ENCODE measurements at places on chromosomes 11 and 22. TPM values are rescaled to one million over a fixed set of nuclear protein-coding genes. Genes with fewer than 3 reads are reported as not detected.

ATM gene
- total RNA-seq: 66.3 TPM

DCHS1 gene
- total RNA-seq: 60.8 TPM

EXPH5 gene
- 1.8 TPM for total RNA-seq

MMP26 gene
- total RNA-seq: not detected

LRFN4 gene
- total RNA-seq: 12.4 TPM

DNA sequence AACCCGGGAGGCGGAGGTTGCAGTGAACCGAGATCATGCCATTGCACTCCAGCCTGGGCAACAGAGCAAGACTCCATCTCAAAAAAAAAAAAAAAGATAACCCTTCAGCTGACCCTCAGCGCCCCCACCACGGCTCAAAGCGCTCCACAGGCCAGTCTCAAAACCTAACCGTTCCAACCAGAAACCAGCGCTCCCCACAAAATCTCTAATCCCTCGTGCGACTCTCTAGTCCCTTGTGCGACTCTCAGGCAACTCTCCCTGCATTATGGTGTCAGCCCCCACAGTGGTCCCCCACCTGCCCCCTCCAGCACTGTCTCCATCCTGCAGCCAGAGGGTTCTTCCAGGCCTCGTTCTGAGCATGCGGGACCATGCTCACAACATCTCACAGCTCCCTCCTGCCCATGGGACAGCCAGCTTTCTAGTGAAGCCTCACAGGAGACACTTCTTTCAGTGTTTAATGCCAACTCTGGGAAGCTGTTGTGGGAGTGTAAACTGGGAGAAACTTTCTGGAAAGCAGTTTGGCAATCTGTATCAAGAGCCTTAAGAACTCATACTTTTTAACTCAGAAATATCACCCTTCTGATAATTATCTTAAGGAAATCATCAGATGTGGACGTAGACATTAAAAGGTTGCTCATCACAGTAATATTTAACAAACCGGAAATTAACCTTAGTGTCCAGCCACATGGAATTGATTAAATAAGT lies 4.2 kb upstream of the RASGRP2 start:
- no peaks in the 10 kb centered on the region for H3K4me1 ChIP-seq
- H3K27ac ChIP-seq: no peak overlapping the region
- H3K36me3 ChIP-seq: no peaks in the 10 kb centered on the region
- H3K27me3 ChIP-seq: no peaks in the 10 kb centered on the region

DNA sequence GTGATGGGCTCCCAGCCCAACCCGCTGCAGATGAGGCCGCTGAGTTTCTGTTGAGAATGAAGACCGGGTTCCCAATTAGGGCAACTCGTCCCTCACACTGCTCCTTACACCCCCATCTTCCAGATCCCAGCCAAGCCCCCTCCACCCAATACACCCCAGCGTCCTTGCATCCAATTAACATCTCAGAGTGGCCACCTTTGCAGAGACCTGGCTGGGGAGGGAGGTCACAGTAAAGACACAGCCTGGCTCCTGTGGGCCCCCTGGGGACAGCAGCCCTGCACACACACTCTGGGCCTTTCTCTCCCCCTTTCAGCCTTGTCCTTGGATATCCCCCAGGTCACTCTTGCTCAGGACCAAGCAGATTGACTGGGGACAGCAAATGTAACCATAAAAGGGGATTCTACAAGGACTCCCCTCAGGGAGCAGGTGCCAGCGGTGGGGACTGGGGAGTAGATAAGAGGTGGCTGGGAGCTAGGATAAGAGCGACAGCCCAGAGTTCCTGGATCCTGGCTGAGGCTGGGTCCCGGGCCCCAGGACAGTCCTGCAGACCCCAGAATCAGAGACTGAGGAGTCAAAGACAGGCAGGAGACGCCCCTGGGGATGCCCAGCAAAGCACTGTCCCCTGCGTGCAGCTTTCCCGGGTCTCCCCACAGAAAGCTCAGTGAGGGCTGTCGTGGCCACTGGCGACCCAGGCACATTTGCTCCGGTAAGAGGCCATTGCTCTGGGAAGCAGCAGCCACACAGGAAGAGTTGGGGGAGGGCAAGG lies 8.4 kb downstream of the APOBEC3A start:
- H3K27ac ChIP-seq: no peak overlapping the region
- no peaks in the 10 kb centered on the region for H3K4me1 ChIP-seq
- DNase-seq: peak; percentile 51

DNA sequence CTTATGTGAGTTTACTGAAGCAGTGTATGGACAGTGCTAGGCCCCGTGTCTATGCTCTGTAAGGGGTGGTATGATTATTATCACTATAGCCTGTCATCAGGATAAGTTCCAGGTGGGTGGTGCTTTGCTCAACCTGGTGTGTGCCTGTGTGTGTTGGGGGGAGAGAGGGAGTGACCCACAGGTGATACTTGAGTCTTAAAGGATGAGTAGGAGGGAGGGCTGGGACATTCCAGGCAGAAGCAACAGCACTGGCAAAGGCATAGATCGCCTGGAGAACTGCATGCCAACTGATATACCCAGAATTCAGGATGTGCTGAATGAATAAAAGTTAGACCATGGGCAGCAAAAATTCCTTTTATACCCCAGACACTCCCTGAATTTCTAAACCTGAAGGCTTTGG lies 4.5 kb downstream of the KIAA1671 start:
- H3K27ac ChIP-seq: no peak overlapping the region
- DNase-seq: no peak
- H3K36me3 ChIP-seq: no peaks in the 10 kb centered on the region
- H3K27me3 ChIP-seq: no peaks in the 10 kb centered on the region
- no peaks in the 10 kb centered on the region for H3K4me1 ChIP-seq

DNA sequence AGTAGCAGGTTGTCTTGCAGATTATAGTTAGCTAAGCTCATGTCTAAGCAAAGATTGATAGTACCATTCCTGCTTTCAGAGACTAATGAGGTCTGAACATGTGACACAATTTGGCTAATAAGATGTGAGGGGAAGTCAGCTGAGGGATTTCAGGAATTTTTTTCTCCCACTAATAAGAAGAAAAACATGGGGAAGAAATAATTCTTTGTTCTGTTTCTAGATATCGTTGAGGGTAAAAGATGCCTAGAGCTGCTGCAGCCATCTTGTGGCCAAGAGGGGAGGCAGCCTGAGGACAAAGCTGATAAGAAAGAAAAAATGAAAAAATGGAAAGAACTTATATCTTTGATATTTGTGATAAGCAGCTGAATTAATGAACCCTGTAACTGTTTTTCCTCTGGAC lies 1334.4 kb downstream of the LRRC4C start:
- H3K4me3 ChIP-seq: no peak overlapping the region
- H3K4me1 ChIP-seq: no peaks in the 10 kb centered on the region
- no peak for DNase-seq
- H3K27ac ChIP-seq: no peak overlapping the region
- H3K36me3 ChIP-seq: no peaks in the 10 kb centered on the region
- no peaks in the 10 kb centered on the region for H3K27me3 ChIP-seq

DNA sequence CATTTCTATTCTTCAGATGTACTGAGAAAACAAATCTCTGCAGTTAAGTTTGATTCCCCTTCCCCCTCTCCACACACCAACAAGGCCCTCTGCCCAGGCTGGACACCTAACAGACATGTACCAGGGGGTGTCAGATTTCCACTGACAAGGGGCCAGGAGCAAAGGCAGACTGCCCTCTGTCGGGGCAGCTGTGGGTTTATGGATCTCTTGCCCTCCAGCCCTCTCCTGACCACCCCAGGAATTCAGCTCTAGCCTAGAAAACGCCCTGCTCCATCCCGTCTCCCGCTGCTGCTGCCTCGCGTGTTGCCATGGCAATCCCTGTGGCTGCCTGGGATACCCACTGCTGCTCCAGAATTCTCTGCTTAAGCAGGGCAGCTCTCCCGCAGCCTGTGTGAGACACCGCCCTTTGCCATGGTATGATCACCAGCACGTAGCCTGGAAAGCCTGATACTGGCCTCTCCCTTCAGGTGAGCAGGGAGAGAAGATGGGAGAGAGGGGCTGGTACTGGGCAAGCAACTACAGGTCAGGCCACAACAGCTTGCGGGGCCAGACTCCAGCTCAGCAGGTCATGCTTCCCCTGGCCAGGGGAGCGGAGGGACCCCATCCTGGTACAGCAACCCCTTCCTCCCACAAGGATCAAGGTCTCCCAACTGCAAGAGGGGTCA lies 41.6 kb downstream of the BUD13 start:
- no peaks in the 10 kb centered on the region for H3K27me3 ChIP-seq
- no peak for DNase-seq
- H3K4me1 ChIP-seq: no peaks in the 10 kb centered on the region
- no peaks in the 10 kb centered on the region for H3K36me3 ChIP-seq

DNA sequence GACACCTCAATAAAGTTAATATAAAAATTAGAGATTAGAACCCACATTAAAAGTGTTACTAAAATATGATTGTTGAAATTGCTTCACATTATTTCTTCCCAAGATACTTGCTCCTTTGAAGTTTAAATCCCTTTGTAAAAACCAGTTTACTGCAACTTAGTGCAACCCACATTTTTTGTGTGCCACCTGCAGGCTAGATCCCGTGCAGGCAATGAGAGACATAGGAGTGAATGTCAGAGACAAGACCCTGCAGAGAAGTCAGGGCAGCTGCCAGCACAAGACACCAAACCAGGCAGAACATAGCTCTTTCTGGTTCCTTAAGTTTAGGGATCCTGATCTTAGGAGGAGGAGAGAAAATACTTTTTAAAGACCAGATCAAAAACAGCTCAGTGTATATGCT lies 142.8 kb upstream of the MTNR1B start:
- H3K27ac ChIP-seq: no peak overlapping the region
- H3K36me3 ChIP-seq: no peaks in the 10 kb centered on the region
- no peak overlapping the region for H3K4me3 ChIP-seq
- H3K27me3 ChIP-seq: no peaks in the 10 kb centered on the region
- DNase-seq: no peak

- no peak for DNase-seq
Measured at GRCh38 chr11:86204356-86204755, 40.2 kb upstream of the EED start.

- H3K36me3 ChIP-seq: peaks cover 11% of the 10 kb centered on the region
- DNase-seq: no peak
- no peak overlapping the region for H3K27ac ChIP-seq
- no peaks in the 10 kb centered on the region for H3K27me3 ChIP-seq
- H3K4me1 ChIP-seq: no peaks in the 10 kb centered on the region
- H3K4me3 ChIP-seq: no peak overlapping the region
Measured at GRCh38 chr11:74846770-74847169, 98.1 kb downstream of the RNF169 start.

- no peaks in the 10 kb centered on the region for H3K27me3 ChIP-seq
Measured at GRCh38 chr11:47394322-47395222, 13.8 kb upstream of the SLC39A13 start.

- H3K36me3 ChIP-seq: peaks cover 3% of the 10 kb centered on the region
- no peak overlapping the region for H3K27ac ChIP-seq
- no peak for DNase-seq
- H3K4me1 ChIP-seq: no peaks in the 10 kb centered on the region
- H3K4me3 ChIP-seq: no peak overlapping the region
- H3K27me3 ChIP-seq: no peaks in the 10 kb centered on the region
Measured at GRCh38 chr11:74844072-74844471, 95.4 kb downstream of the RNF169 start.

DNA sequence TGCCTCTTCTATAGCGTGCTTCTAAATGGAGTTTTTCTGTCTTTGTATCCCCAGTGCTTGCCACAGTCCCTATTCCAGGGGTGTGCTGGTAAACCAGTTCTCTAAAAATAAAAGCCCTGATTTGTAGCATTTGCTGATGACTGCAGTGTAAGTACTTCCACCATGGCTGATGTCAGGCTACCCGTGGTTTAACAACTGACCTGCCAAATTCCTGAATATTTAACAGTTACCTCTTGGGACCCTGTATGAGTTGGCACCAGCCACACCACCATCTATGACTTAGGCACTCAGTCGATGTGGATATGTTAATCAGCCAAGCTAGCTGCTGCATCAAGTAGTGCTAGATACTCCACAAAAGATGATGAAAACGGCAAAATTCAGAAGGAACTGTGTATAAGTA lies 94.0 kb upstream of the MTNR1B start:
- no peak for DNase-seq
- no peaks in the 10 kb centered on the region for H3K4me1 ChIP-seq

DNA sequence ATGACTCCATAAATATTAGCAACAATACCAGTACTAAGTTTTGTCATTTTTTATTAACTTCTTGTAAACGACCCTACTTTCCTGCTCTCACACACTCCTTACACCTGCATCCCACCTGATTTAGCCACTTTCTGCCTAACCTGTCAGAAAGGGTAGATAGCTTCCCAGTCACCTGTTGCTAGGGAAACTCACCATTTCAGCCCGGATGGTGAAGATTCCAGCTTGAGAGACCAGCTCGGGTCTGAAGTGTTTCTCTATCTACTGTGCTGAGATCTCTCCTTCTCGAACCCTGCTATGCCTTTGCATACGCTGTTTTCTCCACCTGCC lies at the start of gene PARVG:
Gene PARVG (plus strand): TSS at position 220 of the 327 bp plus-strand sequence. CDS start 2,405 bp downstream, outside the sequence.
- H3K4me1 ChIP-seq: no peaks in the 10 kb centered on the region
- no peak within 1 kb of the TSS for H3K27ac ChIP-seq

- H3K36me3 ChIP-seq: peaks cover 4% of the 10 kb centered on the region
- no peak overlapping the region for H3K27ac ChIP-seq
- H3K4me3 ChIP-seq: no peak overlapping the region
- no peaks in the 10 kb centered on the region for H3K4me1 ChIP-seq
- no peak for DNase-seq
- H3K27me3 ChIP-seq: no peaks in the 10 kb centered on the region
Measured at GRCh38 chr11:8801121-8801520, 109.9 kb upstream of the AKIP1 start.

DNA sequence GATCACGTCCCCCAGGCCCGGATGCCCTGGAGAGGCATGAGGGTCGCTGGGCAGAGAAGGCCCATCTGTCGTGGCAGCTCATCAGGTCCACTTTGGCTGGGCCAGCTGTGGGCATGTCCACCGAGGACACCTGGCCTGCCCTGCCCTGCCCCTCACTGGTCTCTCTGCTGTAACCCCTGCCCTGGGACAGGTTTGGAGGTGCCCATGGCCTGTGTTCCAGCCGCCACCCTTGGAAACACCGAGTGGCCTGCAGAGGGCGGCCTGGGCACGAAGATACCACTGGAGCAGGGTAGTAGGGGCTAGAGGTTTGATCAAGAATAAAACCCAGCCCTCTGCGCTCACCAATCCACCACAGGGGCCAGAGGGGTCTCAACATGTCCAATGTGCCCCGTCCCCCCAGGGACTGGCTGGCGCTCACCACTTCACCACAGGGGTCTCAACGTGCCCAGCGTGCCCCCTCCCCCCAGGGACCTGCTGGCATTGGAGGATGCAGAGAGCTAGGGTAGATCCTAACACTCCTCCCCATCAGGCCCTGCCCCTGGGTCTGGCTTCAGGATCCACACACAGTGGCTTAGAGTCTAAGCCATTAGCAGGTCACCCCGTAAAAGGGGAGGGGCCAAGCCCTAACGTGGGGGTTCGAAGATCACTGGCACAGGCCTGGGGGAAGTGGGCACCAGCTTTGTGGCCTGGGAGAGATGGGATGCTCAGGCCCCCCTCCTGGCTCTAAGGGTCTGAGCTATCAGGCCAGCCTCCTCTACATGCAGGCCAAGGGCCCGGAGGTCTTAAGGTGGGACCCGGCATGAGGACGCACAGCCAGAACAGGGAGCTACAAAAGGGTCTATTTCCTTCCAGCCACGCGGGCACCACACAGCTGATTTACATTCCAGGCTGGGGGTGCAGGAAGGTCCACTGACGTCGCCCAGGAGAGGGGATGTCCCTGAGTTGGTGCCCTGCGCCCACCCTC lies 1.3 kb upstream of the HDAC10 start:
- no peak overlapping the region for H3K27ac ChIP-seq
- DNase-seq: peak; percentile 92
- H3K36me3 ChIP-seq: no peaks in the 10 kb centered on the region
- no peak overlapping the region for H3K4me3 ChIP-seq
- H3K27me3 ChIP-seq: no peaks in the 10 kb centered on the region
